ENCODE measurements at places on chromosomes 2 and 18. TPM values are rescaled to one million over a fixed set of nuclear protein-coding genes. Genes with fewer than 3 reads are reported as not detected.

- DNase-seq, result no peak
Measured at GRCh38 chr2:182412858-182413257, 14.0 kb downstream of the PDE1A start.

DNA sequence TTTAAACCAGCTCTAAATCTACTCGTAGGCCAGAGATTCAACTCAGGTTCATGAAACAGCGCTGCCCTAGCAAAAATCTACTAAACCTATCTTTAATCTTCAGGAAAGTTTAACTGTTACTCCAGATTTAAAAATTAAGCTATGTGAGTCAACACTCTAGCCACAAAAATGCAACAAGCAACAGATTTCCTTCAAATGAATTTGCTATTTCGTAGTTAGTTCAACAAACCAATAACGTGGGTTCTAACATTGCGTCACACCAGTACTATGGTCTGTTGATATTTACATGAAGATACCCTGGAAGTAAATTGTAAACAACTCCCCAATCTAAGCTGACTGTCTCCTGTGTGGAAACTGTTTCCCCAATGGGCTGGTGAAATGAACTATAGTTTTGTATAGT is 71.2 kb downstream of the FIGN start:
- DNase-seq, result no peak

DNA sequence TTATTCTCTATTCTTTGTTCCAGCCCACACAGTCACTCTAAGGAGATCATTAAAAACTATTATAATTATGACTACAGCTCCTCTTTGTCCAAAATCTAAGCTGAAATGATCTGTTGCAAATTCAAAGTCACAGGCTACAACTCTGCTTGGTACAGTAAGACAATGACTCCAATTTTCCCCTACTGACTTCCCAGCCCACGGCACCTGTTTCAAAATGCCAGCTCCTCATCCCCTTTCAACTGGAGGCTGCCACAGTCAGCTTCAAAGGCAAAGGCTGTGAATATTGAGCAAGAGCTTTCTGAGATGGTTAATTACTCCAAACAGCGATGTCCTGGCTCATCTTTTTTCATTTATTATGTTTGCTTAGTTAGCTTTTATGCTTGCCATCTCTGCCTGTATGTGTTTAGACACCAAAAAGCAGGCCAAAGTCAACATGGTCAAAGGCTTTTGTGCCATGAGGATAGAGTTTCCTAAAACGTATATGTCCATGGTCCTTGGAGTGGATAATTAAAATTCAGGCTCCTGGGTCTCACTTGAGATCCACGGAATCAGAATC is 141.1 kb downstream of the DOCK10 start:
- no peak for DNase-seq

- DNase-seq, result no peak
Measured at GRCh38 chr2:132951008-132951714, 281.2 kb upstream of the LYPD1 start.

EGR4 gene
- total RNA-seq, result 2.2 TPM

- DNase-seq, result no peak
Measured at GRCh38 chr2:212032536-212033219, 505.9 kb downstream of the ERBB4 start.

MYOM1 gene
- total RNA-seq, result 0.13 TPM

DNA sequence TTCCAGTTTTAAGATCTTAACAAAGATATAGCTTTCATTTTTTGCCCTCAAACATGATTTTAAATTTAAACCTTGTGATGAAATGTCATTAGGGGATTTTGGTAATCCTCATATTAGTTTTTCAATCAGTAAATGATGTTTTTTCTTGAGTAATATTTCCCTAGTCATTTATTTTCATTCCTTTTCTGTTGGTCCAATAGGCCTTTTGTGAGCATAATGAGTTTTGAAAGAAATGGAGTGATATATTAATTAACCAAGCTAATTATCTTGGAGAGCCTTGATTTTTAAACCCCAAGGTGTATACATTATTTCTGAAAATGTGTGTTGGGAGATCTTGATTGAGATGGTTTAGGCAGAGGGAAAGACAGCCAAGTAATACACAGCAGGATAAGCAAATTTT is 46.3 kb downstream of the DCC start:
- DNase-seq, result no peak

KATNAL2 gene
- total RNA-seq, result not detected

DNA sequence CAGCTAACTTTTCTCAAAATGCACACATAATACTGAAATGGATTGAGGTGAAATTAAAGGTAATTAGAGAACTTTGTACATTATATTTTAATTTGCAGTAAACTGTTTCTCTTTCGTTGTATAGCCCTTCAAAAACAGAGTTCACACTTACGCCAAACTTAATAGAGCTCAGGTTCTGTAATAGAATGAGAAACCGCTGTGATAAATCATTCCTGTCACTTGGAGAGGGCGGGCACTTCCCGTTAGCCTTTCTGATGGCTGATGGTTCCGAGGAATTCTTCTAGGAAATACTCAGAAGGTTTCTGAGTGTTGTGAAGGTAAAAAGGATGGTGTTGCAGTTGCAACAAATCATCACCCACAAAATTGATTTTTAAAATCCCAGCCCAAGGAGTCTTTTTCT is 155.8 kb upstream of the ALKAL2 start:
- peak; percentile 3 for DNase-seq

GRCh38 chr2:138373993-138374408 is 127.6 kb upstream of the SPOPL start:
- DNase-seq, result peak; percentile 60

ARHGAP25 gene
- total RNA-seq, result not detected

DNA sequence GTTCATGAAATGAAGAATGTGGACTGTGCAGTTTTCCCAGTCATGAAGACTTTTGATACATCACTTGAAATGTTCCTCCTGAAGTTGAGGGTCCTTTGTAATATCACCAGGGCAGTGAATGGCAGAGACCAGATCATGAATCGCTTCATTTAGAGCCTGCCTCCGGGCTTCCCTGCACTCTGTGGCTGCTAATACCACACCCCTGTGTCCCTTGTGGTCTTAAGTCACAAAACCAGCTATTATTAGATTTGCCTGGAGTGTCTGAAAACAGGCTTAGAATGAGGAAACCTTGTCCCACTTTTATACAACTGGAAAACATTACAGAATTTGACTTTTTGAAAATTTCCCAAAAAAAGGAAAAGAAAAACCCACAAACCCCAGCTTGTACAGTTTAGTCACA is 147.9 kb downstream of the MGAT5 start:
- no peak for DNase-seq

DNA sequence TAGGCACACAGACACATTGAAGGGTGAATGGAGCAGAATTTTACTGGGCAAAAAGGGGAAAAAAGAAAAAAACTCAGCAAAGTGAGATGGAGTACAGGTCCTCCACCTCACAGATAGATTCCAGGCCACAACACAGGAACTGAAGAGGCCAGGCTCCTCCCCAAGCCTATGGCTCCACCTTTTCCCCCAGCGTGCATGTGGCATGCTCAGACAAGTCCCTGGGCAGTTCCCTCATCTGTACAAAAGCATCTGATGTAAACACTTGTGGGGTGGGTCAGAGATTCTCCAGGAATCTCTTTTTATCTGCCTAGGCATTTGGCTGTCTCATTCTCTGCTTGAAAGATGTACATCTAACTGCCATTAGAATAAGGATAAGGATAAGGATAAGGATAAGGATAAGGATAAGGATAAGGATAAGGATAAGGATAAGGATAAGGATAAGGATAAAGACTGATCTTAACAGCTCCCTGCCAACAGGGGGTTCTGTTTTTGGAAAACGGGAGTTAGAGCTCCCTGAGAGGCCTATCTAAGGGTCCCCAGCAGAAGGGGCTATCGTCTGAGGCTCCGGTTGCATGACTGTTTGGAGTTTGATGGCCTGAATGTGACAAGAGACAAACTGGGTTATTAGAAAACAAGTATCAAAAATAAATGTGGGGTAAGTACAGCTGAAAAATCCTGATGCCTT is 17.2 kb upstream of the ASXL3 start:
- DNase-seq, result peak; percentile 3

- DNase-seq, result no peak
Measured at GRCh38 chr18:9552191-9552590, 62.2 kb downstream of the PPP4R1 start.

DNA sequence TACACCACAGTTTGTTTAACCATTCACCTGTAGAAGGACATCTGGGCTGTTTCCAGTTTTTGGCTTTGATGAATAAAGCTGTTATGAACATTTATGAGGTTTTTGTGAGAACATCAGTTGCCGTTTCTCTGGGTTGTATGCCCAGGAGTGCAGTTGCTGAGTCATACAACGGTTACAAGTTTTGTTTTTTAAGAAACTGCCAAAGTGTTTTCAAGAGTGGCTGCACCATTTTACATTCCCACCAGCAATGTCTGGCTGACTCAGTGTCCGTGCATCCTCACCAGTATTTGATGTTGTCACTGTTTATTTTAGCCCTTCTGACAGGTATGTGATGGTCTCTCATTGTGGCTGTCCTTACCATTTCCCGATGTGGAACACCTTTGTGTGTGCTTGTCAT is 48.0 kb upstream of the GPR17 start:
- DNase-seq, result no peak

TET3 gene
- total RNA-seq, result 13.3 TPM

DNA sequence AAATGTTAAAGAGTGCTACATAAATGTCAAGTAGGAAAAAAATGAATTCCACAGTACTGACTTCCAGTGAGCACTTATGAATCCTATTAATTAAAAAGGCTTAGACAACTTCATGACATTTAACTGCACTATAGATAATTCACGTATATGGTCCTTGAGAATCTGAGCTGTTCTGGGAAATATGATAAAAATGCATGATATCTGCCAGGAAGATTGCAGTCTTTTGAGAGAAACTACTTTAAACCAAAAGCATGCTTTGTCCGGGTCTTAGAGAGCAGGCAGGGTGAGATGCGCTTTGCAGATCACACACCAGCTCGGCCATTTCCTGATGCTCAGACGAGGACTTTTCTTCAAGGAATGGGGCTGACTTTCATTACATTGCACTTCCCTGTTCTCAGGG is 42.6 kb downstream of the CMPK2 start:
- DNase-seq, result no peak

GRCh38 chr2:71892896-71893295 is 254.8 kb downstream of the CYP26B1 start:
- DNase-seq, result no peak

UGT1A8 gene
- total RNA-seq, result 43.6 TPM

GRCh38 chr18:39724652-39725051 is 2159.1 kb upstream of the CELF4 start:
- no peak for DNase-seq

DNA sequence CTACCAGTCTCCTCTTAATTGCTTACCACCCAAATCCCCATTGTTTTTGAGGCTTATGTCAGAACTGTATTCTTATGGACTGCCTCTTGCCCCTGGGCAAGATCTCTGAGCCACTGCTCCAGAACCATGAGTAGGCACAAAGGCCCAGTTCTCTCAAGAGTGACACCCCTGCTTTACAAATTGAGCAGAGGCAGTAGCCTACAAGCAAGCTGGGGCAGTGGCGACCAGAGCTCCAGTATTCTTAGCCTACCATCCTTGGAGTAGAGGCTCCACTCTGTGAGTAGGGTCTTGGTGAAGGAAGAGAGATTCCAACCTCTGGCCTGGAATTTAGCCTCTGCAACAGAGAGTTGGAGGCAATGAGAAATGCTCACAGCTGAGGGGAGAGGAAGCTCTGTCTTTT is 36.5 kb downstream of the WDR75 start:
- no peak for DNase-seq

DNA sequence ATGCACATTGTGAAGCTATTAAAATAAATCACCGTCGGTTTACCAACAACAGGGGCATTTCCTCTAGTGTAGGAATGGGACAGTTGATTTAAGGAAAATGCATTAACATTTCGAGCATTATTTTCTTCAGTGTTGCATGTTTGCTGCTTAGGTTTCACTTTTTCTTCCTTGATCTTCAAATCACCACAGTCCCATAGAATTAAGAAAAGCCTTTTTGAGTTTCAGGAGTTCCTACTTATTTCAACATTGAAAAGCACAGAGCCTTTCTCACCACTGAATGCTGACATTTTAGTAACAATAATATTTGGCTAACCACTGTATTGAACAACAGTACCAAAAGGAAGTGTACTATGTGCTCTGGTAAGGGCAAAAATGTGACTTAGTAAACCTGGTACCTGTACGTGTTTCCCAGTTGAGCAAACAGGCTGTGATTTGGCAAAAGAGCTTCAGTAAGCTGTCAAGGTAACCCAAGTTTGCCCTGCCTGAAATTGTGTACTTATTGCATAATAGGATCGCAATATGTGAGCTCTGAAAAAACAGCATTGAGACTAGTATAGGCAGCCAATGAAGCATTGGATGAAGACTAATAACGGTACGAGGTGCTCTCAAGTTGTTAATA is 2.2 kb downstream of the LRRTM4 start:
- DNase-seq, result no peak

KYNU gene
- 1.1 TPM for total RNA-seq

- DNase-seq, result peak; percentile 62
Measured at GRCh38 chr2:3536682-3537632, 17.6 kb upstream of the ADI1 start.

- no peak for DNase-seq
Measured at GRCh38 chr2:100136310-100136709, 6.1 kb downstream of the AFF3 start.

TMEM17 gene
- total RNA-seq, result 0.56 TPM

DNA sequence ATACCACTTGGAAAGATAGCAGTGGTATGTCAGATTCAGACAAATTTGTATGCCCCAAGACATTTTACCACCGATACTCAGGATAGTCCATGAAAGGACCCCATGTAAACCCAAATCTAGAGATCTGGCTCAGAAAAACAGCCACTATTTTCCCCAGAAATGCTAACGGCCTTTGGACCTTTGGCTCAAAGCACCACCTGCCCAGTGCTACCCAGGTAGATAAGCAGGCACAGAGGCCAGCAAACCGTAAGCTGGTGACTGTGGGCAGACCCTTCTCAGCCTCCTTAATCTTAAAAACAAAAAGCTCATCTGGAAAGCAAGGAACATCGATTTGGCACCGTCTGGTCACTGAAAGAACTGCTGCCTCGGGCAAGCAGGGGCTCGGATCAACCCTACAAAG is 61.4 kb upstream of the GREB1L start:
- DNase-seq, result no peak

DNA sequence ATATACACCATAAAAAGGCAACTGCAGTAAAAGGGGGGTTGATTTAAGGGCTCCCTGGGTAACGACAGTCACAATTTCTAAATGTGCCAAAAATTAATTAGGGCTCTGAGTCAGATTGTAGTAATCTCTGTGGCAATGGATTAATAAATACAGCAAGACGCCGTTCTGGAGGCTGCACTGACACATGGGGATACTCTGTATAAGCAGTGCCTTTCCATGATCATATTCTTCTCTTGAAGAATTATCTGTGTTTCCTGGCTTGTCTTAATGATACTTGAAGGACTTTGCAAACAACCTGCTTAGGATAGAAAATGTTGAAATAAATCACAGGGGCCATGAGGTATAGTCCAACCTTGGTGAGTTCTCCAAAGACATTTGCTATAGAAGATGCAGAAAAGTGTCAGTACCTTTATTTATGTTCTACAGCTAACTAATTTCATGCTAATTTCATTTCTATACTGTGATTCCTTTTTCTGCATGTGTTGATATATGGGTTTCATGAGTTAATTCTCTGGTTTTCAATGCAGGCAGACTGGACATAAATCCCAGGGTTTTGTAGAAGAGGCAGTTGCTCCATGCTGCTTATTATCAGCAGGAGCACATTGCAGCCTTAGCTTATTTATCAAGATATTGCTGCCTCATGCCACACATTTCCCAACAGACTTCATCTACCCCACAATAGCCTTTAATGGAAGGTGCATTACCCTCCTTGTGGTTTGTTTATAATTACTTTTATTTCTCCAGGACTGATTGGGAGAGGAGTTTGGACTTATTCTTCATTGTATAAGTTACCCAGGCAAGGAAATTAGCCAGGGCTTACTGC is 54.8 kb downstream of the HNMT start:
- DNase-seq, result no peak
